HS-27A (cell line): ENCODE measurements at places on chromosomes 1 and 21.

- no peak for DNase-seq
Measured at GRCh38 chr1:149846042-149846441, 53.3 kb upstream of the BOLA1 start.

GRCh38 chr1:114510274-114511031, 550 bp downstream of the TRIM33 start:
- no peak for DNase-seq

DNA sequence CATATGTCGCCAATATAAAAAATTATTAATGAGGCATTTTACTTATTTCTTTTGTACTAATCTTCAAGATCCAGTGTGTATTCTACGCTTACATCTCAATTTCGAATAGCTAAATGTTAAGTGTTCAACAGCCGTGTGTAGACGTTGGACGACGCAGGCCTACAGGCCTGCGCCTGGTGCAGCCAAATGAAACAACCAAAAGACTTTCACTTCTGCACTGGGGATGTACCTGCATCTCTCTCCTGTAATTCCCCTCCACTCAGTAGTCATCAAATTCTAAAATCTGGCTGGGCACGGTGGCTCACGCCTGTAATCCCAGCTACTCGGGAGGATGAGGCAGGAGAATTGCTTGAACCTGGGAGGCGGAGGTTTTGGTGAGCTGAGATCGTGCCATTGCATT, 76.8 kb upstream of the HNRNPU start:
- DNase-seq, result no peak

GRCh38 chr1:18965206-18966173, 9.0 kb upstream of the IFFO2 start:
- no peak for DNase-seq

GRCh38 chr1:243851257-243851756, 1.3 kb upstream of the AKT3 start:
- no peak for DNase-seq
